ENCODE measurements at places on chromosomes 2 and 18.

DNA sequence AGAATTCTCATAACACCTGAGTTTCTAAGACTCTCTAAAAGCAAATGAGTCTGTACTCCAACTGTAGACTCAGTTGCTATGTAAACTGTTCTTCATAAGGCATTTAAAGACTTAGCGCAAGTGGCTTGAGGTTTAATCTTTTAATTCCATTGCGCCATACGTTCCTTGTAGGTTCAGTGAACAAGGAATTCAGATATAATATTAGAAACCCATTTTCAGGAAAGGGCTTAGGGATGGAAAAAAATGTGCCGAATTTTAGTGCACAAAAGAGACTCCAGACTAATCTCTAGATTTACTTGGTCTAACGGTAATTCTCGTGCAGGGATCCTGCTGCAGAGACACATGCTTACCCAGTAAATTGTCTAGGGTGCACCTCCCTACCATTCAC lies 268.9 kb upstream of the TANK start:
- DNase-seq, result no peak

DNA sequence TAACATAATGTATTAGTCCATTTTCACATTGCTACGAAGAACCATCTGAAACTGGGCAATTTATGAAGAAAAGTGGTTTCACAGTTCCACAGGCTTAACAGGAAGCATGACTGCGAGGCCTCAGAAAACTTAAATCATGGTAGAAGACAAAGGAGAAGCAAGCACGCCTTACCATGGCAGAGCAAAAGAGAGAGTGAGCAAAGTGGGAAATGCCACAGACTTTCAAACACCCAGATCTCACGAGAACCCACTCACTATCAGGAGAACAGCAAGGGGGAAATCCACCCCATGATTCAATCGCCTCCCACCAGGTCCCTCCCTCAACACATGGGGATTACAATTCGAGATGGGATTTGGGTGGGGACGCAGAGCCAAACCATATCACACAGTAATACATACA lies 22.5 kb downstream of the PIGN start:
- no peak for DNase-seq

DNA sequence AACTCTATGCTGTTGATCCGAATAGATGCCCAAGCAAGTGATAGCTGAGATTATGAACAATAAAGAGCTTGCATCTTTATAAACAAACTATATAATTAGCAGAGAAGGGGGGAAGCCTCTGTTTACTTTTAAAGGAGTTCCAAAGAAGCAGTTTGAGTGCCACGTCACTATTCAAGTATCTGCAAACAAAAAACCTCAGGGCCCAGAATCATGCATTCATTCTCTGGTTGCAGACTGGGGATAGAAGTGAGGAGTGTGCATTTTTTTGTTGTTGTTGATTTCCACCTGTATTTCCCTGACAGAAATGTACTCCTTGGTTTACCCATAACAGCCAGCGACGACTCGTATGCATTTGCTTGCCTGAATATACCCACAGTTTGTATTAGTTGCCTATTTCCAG lies 264.3 kb downstream of the PTGR3 start:
- DNase-seq, result no peak

GRCh38 chr18:35697869-35698268 lies 116.3 kb downstream of the GALNT1 start:
- no peak for DNase-seq

GRCh38 chr2:182650704-182651103 lies 65.4 kb upstream of the DNAJC10 start:
- peak; percentile 52 for DNase-seq

GRCh38 chr18:13376841-13377351 lies 158.3 kb downstream of the LDLRAD4 start:
- no peak for DNase-seq

DNA sequence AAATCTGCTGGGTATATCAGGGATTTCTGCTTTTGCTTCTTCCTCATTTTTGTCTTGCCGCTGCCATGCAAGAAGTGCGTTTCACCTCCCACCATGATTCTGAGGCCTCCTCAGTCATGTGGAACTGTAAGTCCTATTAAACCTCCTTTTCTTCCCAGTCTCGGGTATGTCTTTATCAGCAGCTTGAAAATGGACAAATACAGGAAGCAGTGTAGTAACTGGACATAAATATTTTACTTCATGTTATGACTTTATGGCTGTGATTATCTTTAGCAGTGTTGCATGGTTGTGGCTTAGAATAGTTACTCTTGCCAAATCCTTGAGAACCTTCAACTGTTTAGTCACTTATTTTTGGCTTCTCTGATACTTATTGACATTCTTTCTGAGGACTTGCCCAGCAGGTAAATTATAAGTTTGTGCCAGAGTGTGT lies 66.2 kb upstream of the DLX2 start:
- peak; percentile 83 for DNase-seq

DNA sequence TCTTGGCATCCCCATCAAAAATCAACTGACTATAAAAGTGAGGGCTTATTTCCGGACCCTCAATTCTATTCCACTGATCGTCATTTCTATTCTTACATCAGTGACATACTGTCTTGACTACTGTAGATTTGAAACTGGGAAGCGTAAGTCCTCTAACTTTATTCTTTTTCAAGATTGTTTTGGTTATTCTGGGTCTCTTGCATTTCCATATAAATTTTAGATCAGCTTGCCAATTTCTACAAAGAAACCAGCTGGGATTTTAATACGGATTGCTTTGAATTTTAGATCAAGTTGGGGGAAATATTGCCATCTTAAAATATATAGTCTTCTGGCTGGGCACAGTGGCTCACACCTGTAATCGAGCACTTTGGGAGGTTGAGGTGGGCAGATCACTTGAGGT lies 17.9 kb upstream of the INPP4A start:
- no peak for DNase-seq

DNA sequence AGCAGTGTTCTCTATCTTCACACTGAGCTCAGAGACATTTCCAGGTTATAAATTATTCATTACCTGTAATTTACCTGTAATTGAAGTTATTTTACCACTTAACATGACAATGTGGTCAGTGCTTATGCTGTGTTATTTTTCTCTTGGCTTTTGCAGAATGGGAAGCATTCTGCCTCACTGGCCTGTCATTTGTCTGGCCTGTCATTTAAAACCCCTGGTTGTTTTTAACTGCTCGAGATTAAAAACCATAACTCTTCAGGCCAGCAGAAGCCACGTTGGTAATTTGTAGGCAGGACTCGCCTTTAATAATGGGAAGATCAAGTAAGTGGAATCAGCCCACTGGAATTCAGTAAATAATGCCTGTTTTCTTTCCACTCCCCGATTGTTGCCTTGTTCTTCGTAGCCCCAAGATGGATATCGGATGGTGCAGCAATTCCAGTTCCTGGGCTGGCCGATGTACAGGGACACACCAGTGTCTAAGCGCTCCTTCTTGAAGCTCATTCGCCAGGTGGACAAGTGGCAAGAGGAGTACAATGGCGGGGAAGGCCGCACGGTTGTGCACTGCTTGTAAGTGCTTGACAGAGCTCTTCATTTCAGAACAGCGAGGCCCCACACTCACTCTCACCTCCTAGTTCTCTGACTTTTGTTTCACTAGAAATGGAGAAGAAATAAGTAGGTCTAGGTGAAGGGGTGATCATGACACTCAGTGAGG lies 222.4 kb upstream of the RAB12 start:
- no peak for DNase-seq

GRCh38 chr18:3107740-3108151 lies 94.8 kb upstream of the LPIN2 start:
- DNase-seq, result no peak

GRCh38 chr2:28062867-28063266 lies 172.3 kb downstream of the BABAM2 start:
- no peak for DNase-seq

GRCh38 chr2:219572237-219573001 lies at the start of gene INHA:
TSS of gene INHA (plus strand) at chr2:219572310. CDS start at chr2:219572375, 65 bp downstream.
- DNase-seq, result no peak

- DNase-seq, result no peak
Observed at GRCh38 chr2:216661639-216662375, 28.6 kb downstream of the IGFBP2 start.

DNA sequence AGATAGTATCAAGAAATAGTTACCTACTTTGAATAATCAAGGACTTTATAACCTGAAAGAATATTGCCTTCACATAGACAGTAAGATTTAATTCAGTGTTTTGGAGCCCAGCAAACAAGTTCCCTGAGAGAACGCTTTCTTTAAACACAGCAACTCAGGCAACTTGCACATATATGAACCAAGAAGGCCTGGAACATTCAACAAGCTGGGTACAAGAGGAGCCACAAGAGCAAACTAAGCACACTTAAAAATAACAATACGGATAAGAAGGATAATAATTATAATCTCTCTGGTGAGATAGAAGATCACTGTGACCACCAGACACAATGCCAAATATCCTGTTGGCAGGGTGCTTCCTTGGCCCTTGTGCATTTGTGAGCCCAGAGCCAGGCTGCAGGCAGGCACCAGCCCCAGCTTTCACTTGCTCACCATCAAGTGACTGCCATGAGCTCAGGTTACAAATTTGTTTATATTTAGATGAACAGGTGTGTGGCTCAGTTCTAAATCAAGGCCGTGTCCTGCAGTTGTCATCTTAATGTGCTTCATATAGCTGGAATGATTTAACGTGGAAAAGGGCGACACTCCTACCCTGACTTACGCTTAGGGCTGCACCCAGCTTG lies 446.6 kb downstream of the IRS1 start:
- no peak for DNase-seq

DNA sequence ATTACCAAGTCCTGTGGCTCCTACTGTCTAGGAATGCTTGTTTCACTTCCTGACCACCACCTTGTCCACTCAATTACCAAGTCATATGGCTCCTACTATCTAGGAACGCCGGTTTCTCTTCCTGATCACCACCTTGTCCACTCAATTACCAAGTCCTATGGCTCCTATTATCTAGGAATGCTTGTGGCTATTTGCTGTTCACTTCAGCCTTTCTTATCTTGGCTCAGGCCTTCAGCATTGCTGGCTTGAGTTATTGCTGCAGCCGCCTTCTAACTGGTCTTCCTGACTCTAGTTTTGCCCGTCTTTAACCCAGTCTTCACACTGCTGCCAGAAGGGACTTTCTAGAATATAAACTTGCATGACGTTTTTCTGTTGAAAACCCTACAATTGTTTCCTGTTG lies 82.5 kb upstream of the GAREM1 start:
- DNase-seq, result no peak

- no peak for DNase-seq
Observed at GRCh38 chr2:86636842-86637241, 13.2 kb upstream of the RNF103 start.

DNA sequence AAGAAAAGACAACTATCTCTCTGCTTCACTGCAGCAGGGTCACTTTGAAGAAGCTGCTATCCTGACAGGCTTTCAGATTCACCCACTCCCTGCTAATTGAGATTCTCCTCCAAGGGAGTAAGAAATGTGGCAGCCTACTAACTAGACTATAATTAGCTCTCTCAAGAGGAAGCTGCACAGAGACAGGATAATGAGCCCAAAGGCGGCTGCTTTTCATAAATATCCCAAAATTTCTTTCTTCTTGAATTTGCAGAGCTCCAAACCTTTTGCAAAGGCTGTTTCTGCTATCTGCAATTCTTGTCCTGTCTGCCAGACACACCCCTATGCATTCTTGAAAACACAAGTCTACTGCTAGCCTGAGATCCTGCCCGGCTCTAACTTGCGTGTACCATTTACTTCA lies 54.0 kb upstream of the RNU4ATAC start:
- DNase-seq, result no peak

DNA sequence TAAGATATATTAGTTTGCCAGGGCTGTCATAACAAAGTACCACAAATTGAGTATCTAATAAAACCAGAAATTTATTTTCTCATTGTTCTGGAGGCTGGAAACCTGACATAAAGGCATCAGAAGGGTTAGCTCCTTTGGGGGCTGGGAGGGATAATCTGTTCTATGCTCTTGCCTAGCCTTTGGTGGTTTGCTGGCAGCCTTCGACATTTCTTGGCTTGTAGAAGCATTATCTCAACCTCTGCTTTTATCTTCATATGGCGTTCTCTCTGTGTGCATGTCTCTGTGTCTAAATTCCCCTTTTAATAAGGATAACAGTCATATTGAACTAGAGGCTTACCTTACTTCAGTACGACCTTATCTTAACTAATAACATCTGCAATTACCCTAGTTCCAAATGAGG lies 22.8 kb upstream of the NT5C1B start:
- no peak for DNase-seq

GRCh38 chr18:80119111-80119510 lies 10.0 kb downstream of the ADNP2 start:
- DNase-seq, result no peak

GRCh38 chr2:7007846-7008741 lies 90.9 kb downstream of the RNF144A start:
- DNase-seq, result peak; percentile 98

DNA sequence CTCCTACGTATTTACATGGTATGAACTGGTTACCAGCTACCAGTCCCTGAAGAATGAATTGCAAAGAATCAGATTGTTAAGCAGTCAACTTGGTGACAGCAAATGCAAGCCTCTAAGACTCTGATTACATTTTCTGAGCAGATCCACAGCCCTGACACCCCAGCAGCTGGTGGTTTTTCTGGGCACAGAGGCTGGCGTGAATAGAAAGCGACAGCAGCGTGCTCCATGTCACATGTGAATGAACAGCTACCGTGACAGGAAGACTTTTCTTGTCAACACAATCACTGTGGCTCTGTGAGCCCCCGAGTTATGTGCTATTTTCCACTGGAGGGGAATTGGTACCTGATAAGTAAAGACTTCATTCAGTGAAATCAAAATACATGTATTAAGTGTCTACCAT lies 93.2 kb upstream of the CBLN2 start:
- DNase-seq, result no peak

- DNase-seq, result no peak
Observed at GRCh38 chr2:100720445-100720844, 99.5 kb upstream of the NPAS2 start.

DNA sequence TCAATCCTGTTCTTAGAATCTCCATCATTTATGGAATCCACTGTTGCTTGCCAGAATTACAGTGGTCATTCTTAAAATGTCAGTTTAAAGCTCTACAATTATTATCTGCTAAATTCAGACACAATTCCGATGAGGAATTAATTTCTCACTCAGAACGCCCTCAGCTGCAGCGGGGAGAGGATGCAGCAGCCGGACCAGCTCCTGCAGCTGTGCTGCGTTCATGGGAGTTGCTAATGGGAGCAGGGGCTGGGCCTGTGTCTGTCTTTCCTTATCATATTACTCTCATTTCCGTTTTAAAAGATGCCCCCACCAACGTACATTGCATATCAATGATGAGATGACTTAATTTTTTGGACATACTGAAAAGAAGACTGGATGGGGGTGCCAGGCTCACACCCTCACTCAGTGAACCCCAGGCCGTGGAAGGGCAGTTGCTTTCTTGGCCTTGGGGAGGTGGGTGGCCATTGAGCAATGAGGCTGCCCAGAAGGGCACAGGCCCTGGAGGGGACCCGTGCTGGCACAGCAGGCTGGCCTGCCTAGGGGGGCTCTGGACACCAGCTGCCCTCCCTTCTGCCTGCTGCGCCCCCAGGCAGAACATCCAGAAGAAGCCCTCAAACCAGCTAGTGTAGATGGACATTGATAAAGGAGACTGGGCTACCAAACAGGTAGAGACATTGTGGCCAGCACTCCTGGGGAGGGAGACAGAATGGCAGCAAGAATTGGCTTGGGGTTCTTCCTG lies 503.6 kb upstream of the MYT1L start:
- DNase-seq, result no peak

Measured in MV-4-11 (cell line).